ENCODE measurements at places on chromosomes 6 and 20.

DNA sequence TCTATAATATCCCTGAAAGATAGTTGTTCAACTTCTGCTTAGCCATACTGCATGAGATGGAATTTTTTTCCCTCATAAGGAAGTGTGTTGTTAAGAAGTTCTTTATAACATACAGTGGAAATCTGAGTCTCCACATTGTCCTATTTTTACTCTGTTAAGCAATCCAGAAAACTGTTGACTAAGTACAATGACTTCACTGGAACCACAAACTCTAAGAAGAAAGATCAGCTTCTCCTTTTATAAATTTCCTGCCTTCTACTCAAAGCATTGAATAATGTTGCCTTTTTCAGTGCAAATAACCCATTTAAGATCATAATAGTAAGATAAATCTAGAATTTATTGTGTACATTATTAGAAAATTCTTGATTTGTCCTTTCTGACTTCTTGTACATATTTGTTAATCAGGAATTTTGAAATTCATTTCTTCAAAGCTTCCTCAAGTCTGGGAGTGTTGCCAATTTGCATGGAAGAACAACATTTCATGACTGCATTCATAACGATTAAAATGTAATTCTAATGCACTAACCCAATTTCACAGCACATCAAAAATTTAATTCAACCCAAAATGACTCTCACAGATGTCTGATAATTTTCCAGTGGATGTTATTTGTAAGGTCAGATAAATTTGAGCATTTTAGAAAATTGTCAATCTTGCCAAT is 45.6 kb upstream of the ANKEF1 start:
- no peak for DNase-seq

DNA sequence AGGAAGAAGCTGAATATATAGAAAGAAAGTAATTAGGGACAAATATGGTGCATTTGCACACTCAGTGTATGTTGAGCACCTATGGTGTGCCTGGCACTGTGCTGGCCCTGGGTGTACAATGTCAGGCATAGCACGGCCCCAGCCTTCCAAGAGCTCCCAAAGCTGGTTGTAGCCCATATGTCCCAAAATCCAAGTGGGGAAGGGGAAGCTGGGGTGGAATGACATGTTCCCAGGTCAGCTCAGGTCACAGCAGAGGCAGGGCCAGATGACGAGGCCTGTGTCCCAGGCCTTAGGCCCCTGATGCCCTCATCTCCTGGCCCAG is 170.0 kb downstream of the VEGFA start:
- no peak for DNase-seq

- DNase-seq, result no peak
Measured at GRCh38 chr6:1524040-1524480, 85.7 kb upstream of the FOXC1 start.

GRCh38 chr6:125111219-125111983 is 42.2 kb upstream of the TPD52L1 start:
- DNase-seq, result no peak

GRCh38 chr20:11380283-11380682 is 537.4 kb upstream of the BTBD3 start:
- DNase-seq, result no peak

DNA sequence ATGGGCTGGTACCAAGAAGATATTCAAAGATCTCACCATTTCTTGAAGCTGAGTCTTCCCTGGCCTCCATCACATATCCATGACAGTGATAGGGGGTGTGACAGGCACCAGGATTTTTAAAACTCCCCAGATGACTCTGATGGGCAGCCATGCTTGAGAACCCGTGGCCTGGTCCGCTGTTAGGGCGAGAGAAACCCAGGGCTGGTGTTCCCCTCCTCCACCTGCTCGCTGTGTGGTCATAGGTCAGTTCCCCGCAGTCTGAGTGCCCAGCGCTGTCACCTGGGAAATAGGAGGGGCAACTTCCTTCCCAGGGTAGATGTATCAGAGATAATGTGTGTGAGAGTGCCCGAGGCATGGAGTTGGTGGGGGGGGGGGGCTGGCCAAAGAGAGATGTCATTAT is 50.9 kb downstream of the TMEM242 start:
- no peak for DNase-seq

DNA sequence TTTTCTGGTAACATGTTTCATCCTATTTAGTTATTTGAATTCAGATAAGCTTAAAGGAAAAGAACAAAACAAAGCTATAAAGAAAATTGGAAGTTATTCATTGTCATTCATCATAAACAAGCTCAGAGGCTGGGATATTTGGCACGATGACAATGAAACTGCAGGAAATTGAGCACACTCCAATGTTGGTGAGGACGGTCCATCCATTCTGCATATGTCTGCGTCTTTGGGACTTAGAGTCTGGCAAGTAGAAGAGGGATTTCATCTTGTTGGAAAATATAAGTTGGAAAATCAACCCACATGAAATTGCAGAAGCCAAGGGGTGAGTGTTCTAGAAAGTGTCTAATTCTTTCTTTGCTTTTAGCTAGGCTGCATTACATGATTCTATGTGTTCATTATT is 78.4 kb downstream of the HDGFL1 start:
- no peak for DNase-seq

DNA sequence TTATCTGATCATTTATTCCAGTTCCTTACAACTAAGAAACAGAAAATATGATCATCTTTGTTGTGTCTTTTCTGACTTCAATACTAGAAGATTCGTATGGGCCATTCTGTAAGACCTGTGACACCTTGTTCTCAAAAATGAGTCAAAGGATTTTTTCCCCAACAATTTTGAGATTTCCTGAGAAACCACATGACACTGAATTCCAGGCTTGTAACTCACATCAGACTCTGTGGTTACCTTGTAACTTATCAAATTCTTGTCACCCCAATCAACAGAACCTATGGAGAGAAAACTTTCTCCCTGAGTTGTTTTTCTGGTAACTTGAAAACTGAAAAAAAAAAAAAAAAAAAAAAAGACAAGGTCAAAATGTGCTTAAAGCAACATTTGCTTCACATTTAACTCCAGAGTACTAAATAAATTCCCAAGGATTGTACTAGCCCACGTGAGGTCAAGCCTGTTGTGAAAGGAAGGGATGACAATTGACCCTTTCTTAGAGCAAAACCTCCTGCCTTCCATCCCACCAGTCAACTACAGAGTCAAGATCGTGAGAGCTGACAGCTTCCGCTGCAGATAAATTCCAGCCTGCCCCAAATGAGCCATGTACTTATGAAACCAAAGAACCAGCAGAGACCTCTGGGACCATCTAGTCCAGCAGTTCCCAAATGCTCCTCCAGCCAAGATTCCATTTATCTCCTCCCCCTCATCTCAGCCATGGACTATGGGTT is 140.3 kb downstream of the TBX18 start:
- DNase-seq, result no peak

DNA sequence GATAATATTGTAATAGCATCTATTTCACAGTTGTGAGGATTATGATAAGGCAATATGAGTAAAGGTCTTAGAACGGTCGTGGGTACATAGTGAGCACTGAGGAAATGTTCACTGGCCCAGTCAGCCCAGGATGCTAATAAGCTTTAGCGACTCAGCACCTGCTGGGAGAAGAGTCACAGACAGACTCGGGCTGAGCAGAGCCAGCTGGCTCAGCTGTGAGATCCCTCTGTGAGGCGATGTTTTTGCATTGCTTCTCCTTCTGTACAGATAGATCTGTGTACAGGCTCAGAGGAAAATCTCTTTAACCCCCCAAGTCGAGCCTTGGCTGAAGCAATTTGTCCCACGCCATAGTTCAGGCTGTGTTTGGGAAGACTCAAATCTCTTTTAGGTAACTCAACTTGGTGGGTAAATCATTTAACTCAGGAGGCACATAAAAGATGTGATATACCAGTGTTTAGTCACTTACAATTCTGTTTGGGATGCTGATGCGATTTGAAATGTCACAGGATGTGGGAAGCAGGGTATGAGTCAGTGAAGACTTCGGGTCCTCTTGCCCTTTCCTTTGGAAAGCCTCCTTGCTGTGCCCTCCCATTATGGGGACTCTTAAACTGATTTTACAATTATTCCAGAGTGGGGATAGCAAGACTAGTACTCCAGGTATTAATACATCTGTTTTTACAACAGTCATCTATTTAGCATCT is 53.1 kb downstream of the PHACTR1 start:
- no peak for DNase-seq

DNA sequence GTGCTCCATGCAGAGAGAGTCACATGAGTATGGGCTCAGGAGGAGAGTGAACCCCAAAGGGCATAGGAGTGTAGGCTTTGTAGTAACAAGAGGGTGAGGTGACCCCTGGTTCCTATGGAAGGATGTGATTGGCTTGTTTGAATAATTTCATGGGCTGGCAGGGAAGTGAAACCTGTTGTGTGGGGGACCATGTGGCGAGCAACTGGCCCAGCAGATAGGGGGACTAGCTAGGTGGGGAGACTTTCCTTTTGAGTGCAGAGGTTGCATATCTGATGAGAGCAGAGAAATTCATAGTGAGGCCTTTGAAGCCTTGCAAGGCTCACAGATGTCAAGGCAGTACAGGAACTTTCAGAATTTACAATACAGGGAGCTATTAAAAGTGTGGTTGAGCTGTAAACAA is 247.9 kb upstream of the SLC35B3 start:
- DNase-seq, result no peak

DNA sequence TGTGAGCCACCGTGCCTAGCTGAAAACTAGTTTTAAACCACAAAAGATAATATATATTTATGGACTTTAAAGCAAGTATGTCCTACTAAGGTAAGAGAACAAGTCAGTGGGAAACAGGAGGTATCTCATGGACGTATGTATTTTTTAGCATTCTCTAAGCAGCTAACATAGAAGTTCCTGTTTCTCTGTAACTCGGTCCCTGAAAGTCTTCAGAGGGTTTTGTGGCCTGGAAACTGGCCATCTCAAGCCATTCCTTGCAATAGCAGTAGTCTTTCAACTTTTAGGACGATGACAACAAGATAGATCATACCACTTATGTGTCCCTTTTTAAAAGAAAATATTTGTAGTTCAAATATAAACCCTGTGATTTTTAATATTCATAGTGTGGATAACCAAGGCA is 95.6 kb upstream of the RALGAPA2 start:
- DNase-seq, result no peak

- no peak for DNase-seq
Measured at GRCh38 chr6:40922281-40922680, 116.7 kb downstream of the UNC5CL start.

GRCh38 chr20:50799890-50800550 is 5.2 kb downstream of the BCAS4 start:
- no peak for DNase-seq

DNA sequence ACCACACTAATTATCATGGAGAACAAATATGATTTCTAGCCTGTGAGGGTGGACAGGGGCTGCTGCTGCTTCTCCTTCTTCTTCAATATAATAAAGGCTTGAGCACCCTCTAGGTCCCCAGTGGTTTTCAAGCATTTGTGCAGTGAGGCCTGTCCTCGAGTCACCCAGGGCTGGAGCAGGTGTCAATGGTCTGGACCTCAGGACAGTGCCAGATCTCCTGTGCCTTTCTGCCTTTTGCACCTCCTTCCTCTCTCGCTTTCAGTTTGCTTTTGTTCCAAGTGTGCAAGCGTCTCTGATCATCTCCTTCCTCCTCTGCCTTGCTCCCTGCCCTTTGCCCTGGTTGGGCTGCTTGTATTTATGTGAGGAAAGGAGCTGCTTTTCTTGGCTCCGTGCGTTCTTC is 152.2 kb upstream of the SYNDIG1 start:
- no peak for DNase-seq

DNA sequence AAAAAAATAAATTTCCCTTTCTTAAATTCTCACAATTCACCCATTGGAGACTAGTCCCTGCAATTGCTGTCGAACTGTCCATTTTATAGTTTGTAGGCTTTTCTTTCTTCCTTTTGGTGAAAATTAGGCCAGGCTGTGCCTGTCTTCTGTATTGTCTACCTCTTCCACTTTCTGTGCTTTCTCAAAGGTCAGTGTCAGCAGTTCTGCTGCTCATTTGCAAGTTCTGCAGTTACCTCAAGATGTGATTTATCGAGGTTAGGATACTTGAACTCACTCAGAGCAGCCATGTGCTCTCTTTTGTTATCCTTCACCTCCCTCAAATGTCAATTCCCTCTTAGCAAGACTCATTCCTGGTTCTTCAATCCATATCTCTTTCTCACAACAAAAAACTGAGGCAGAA is 179.1 kb downstream of the SLC35F1 start:
- DNase-seq, result no peak

DNA sequence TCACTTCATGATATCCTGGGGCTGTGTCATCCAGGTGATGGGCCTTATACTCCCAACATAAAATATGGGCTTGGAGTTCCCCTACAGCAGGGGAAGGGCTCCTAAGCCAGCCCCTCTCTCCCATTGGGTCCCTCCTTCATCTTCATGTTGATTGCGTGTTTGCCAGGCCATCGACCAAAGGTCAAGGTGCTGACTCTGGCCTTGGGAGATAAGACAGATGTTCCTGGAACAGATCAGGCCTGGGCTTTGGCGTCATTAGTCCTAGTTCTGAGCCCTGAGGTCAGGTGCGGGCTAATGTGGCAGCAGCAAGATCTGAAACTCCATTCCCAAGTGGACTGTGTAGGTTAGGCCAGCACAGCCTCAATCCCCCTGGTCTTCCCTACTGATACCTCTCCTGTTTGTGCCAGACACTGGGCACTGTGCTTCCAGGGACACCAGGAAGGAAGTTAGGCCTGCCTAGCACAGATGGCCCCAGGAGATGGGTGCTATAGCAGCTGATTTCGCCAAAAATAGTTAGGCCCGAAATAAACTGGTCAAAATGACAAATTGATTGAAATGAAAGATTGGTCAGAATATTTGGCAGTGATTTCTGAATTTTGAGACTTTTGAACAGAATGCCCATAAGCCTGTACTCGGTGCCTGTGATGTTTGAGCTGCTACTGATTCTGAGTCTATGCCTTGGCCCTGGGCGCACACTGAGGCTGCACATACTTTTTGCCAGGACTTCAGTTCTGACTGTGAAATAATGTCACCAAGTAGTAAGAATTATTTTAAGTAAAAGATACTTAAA is 28.8 kb downstream of the EPB41L1 start:
- no peak for DNase-seq

GRCh38 chr20:53513489-53514298 is 79.9 kb downstream of the ZNF217 start:
- no peak for DNase-seq

DNA sequence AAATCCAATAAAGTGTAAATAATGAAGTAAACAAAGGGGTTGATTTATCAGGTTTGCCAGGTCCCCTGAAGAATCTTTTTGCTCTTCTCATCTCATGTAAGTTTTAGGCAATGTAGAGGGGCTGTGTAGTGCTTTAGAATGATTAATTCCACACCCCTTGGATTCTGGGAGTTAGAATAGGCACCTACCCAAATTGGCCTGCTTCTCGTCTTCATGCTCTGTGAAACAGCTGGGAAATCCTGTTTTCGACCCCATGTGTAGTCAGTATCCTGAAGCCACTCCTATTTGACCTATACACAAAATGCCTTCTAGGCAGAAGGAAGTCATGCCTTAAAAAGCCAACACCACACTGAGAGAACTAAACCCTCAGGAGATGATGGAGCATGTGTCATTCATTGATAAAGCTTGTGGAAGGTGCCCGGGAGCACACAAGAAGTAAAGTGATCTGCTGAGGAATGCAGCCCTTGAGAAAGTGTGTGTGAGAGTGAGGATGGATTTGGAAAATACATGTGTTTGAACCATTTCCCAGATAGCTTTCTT is 170.9 kb downstream of the KLHL32 start:
- no peak for DNase-seq
